Tibial nerve (tissue), 4 donors: ENCODE measurements at places on chromosomes 12 and 14. TPM values are rescaled to one million over a fixed set of nuclear protein-coding genes. Genes with fewer than 3 reads are reported as not detected.

- peaks cover 34% of the 10 kb centered on the region for H3K36me3 ChIP-seq
- peak overlapping the region; percentile 100 for H3K27ac ChIP-seq
- DNase-seq = no peak
- H3K27me3 ChIP-seq = no peaks in the 10 kb centered on the region
- peaks cover 45% of the 10 kb centered on the region for H3K4me1 ChIP-seq
- H3K4me3 ChIP-seq = no peak overlapping the region
These were observed 5.2 kb downstream of the NFKBIA start for GRCh38 chr14:35399083-35399937.

- peak overlapping the region; percentile 96 for H3K27ac ChIP-seq
- H3K27me3 ChIP-seq = no peaks in the 10 kb centered on the region
- DNase-seq = no peak
These were observed 1.7 kb downstream of the CCND2 start for GRCh38 chr12:4275016-4275869.

The EXOC3L4 gene
- 0.63 TPM for total RNA-seq

DNA sequence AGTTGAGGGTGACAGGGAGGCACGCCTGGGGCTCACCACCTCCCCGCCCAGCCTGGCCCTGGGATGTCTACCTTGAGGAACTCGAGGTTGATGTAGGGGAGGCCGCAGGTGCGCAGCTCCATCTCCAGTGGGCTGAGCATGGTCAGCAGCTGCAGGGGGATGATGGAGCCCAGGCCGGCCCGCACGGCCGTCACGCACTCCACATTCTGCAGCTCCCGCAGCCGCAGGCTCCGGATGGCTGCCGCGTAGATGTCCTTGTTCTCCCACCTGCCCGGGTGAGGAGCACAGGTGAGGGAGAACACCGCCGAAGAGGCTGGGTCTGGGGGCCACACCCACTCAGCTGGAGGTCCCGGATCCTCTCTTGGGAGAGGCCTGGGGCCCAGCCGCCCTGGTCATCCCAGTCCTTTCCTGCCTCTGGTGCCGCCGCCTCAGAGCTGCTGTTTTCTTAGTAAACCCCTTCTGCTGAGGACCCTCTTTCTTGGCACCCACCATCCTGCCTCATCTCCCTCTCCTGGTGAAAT, 38.2 kb downstream of the TRAFD1 start:
- no peak overlapping the region for H3K27ac ChIP-seq
- peaks cover 92% of the 10 kb centered on the region for H3K36me3 ChIP-seq
- H3K27me3 ChIP-seq = no peaks in the 10 kb centered on the region
- H3K4me1 ChIP-seq = no peaks in the 10 kb centered on the region
- DNase-seq = no peak
